ENCODE measurements at places on chromosomes 11 and 22.

DNA sequence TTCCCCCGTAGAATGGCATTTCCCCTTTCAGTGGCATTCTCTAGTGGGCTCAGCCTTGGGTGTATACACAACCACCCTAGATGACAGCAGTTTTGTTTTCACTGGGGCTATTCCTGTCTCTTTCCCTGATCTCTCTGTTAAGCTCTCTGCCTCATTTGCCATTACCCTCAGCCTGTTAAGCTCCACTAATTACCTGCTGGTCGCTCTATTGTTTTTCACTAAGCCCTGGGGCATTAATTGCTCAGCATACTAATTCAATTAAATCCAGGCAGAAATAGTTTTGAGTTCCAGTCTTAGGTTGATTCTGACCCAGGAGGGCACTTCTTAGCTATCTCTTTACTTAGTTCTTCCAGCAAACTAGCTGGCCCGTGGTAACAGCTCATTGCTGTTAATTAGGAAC, 80.0 kb downstream of the BRD1 start:
- DNase-seq = no peak

DNA sequence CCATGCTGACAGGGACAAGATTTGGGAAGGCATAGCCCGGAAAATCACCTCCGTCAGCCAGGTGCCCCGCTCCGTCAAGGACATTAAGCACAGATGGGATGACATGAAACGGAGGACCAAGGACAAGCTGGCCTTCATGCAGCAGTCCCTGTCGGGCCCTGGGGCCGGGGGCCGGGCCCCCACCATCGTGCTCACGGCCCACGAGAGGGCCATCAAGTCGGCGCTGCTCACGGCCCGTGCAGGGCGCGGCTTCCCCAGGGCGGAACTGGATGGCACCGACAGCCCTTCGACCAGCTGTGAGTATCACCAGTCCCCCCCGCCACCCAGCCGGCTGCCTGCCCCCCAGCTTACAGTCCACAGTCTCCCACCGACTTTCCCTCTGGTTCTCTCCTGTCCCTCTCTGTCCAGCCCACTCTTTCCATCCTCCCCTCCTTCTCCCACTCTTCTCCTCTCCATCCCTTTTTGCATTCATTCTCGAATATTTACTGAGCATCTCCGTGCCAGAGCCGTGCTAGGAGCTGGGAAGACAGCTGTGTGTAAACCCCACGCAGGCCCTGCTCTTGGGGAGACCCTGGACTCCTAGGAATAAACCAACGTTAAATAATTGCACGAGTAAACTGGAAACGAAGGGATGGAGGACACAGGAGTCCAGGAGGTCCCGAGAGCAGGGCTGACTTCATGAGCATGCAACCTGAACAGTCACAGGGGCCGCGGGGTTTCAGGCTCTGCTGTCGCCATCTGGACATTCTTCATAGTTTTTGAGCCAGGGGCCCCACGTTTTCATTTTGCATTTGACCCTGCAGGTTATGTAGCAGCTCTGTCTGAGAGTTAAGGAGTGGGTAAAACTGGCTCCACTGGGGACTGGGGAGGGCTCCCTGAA, 62.8 kb downstream of the PRDM11 start:
- DNase-seq = no peak

GRCh38 chr11:32602657-32603415, 19.2 kb downstream of the EIF3M start:
- DNase-seq = no peak

GRCh38 chr11:118427707-118428106, 8.6 kb upstream of the KMT2A start:
- no peak for DNase-seq

DNA sequence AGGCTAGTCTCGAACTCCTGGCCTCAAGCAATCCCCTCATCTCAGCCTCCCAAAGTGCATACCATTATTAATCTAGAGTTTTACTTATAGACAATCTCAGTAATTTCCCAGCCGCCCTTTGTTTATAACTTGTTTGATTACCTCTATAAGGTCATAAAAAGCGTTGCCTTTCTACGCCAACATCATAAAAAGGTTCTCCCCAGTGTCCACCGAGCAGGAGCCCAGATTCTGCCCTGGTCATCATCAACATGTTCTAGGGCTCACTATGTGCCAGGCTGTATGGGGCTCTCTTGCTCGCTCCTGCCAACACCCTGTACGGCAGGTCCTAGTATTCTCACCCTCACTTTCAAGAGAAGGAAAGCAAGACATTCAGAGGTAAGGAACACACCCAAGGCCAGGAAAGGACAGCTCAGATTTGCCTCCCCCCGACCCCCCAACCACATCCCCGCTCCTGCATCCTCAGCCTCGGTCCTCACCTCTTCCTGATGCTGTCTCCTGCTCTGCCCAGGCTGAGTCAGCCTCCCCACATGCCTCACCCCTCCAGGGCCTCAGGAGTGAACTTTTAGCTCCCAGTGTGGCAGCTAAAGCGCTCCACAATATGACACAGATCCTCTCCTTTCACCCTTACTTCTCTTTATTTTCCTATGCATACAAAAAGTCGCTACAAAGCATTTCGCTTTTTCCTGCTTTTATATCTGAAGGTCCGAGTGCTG, 14.3 kb downstream of the ARFGAP3 start:
- no peak for DNase-seq

- DNase-seq = no peak
These were observed 29.8 kb downstream of the SCUBE1 start for GRCh38 chr22:43313244-43313889.

GRCh38 chr11:72378704-72379383, 55.5 kb downstream of the CLPB start:
- DNase-seq = peak; percentile 67

- DNase-seq = peak; percentile 76
These were observed 525.5 kb downstream of the SOX6 start for GRCh38 chr11:15830741-15831428.

DNA sequence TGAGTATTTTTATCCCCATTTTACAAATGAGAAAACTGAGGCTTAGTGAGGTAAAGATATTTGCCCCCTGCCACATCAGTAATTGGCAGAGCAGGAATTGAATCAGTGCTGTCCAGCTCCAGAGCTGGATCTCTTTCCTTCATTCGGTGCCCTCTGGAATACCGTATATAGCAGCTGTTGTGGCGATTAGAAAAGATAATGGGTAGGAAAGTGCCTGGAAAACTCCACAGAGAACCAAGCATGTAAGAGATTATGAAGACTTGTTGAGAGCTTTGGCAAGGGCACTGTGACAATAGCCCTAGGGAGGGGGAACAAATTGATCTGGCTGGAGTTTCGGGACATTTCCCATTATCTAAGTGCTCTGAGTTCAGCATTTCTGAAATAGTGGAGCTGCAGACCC, 82.5 kb upstream of the TEAD1 start:
- DNase-seq = peak; percentile 3

GRCh38 chr22:30025221-30025620, 55.0 kb upstream of the HORMAD2 start:
- DNase-seq = no peak

DNA sequence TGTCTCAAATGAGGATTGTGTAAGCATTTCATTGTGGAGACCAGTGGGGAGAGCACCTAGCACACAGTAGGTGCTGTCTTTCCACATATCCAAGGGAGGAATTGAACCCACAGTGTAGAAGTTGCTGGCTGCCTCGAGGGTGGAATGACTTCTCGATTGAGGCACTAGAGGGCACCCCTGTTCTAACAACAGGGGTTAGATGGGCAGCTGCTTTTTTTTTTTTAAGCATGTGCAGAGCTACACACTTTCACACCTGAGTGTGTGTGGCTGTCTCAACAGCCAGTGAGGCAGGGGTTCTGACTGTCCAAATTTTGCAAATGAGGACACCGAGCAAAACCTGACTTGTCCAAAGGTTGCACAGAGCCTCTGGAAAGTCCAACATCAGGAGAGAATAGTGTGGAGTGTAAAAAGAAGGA, 118.2 kb upstream of the CRYBB3 start:
- DNase-seq = no peak

DNA sequence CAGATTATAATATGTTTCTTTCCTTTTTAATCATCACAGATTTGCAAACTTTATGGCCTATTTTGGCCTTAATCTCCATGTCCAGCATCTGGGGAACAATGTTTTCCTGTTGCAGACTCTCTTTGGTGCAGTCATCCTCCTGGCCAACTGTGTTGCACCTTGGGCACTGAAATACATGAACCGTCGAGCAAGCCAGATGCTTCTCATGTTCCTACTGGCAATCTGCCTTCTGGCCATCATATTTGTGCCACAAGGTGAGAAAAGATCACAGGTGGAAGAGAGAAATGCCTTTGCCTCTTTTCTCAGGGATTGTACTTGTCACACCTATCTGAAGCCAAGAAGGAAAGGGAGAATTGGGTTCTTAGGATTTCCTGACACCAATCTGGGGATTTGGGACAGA, 36.9 kb downstream of the SLC22A9 start:
- no peak for DNase-seq

- DNase-seq = no peak
These were observed 9.2 kb upstream of the CELSR1 start for GRCh38 chr22:46546466-46547178.

GRCh38 chr11:120288021-120288420, 37.1 kb upstream of the TLCD5 start:
- no peak for DNase-seq

DNA sequence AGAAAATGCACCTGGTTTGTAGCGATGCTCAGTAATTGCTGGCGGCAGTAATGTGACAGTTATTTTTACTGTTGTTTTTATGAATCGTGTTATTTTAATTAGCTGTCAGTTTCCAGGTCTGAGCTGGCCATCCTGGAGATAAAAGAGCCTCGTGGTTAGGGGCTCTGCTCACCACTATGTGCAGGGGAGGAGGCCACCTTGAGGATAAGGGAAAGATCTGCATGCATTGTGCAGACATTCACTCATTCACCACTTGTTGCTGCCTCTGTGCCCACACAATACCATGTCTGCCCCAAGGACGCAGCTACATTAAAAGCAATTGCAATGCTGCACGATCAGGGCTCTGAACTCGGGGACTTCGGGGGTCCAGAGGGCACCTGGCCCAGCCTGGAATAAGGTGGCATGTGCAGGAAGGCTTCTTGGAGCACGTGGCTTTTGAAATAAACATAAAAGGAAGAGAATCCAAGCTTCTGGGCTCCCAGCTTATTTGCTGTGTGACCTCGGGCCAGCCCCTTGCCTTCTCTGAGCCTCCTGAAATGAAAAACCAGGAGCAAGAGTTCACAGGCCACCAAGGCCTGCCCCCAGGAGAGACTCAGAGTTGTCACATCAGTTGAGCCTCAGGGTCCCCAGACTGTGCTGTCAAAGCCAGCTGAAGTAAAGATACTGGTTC, 44.7 kb upstream of the SHISAL1 start:
- no peak for DNase-seq

DNA sequence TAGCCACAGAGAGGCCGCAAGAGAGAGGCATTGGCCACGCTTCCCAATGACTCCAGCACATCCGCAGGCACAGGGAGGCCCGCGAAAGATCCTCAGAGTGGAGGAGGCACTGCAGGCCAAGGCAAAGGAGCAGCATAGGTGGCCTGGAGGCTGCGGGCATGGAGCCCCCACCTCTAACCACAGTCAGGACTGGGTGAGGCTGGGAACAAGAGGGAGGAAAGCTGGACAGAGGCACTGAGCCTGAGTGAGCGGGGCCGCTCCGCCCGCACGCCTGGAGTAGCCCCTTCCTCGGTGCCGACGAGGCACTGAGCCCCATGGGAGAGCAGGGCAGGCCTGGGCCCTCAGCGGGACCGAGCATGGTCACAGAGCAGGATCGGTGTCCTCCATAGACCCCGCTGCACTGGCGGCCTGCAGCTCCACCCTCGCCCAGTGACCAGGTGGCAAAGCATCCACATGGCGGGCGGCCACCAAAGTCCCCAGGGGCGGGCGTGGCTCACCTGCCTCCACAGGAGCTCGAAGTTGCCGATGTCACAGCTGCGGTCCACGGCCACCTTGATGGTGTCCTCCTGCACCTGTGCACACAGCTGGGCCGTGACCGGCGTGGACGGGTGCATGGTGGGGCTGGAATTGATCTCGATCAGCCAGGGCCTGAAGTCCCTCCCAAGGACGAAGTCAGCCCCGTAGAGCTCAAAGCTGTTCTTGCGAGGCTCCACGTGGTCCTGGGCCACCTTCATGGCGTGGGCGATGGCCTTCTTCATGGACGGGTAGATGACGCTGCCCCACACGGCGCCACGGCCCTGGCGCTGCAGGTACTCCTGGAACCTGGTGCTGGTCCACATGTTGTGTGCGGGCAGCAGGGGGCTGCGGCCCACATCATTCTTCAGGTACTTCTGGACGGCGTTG, 18.9 kb upstream of the IL17REL start:
- DNase-seq = no peak

DNA sequence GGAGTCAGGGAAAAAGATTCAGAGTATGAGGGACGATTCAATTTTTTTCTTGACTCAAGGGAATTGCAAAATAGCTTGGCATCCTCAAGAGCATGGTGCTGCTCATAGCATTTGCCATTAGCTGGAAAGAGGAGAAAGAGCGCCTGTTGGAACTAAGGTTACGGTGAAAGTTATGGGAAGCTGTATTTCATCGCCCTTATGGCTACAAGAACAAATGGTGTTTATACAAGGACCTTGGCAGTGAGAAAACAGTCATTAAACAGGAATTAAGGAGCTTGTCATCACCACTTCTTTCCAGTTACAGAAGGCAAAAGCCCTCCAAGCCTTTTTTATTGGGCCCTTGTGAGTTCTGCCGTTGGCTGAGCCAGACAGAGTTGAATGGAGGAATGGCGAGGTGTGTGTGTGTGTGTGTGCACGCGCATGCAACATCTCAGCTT, 74.2 kb downstream of the ALX4 start:
- no peak for DNase-seq

DNA sequence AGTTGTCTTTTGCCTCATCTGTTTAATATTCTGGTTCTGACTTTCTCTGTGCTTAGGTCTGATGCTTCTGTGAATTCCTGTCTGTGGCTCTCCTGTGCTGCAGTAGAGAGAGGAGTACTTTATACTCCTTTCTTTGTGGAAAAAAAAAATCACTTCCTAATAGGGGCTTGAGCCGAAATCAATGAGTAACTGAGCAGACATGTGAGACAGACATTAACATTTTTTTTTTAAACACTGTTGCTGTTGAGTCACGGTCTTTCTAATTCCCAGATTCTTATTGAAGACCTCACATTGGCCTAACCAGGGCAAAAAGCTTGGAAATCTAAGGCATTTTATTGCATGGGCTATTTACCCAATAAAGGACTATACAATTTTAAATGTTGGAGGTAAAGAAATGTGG, 86.1 kb downstream of the GRM5 start:
- no peak for DNase-seq

- DNase-seq = no peak
These were observed 194.9 kb downstream of the BCR start for GRCh38 chr22:23375031-23375827.

- DNase-seq = no peak
These were observed 187.5 kb downstream of the SHANK2 start for GRCh38 chr11:71064702-71065515.

- no peak for DNase-seq
These were observed 453.9 kb downstream of the ETS1 start for GRCh38 chr11:128133501-128133900.

- DNase-seq = no peak
These were observed 31.7 kb downstream of the LINC01488 start for GRCh38 chr11:69513196-69513595.

DNA sequence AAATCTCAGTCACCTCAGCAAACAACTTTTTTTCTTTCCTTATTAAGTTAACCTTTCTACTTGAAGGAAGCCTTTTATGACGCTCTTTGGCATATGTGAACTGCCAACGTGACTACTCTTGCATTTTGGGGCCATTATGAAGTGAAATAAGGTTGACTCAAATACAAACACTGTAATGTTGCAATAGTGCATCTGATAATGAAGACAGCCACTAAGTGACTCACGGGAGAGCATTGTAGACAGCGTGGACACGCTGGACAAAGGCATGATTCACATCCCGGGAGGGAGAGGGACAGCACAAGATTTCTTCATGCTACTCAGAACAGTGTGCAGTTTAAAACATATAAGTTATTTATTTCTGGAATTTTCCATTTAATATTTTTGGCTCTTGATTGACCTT, 560.8 kb downstream of the ETS1 start:
- DNase-seq = no peak

- DNase-seq = no peak
These were observed 196.1 kb downstream of the TRIM29 start for GRCh38 chr11:119941636-119942411.
